EL (cell line): ENCODE measurements at places on chromosomes 5 and 9.

- no peak for DNase-seq
Measured at GRCh38 chr9:116924462-116925110, 237.5 kb downstream of the TRIM32 start.

DNA sequence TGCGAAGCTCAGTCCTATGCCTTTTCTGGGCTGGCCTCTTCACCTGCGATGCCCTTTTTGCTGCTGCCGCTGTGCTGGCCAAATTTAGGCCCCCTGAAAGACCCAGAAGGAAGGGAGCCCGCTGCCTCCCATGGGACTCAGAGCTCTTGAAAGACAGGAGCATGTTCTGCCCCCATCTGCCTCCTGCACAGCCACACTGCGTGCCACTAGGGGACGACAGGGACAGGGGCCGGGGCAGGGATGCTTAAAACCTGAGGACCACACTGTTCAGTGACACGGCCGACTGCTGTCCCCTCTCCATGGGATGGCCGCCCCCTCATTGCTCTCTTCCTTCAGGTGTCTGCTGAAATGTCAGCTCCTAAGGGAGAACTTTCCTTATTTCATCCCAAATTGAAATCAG, 132.4 kb downstream of the ADAMTS2 start:
- DNase-seq, result peak; percentile 34

DNA sequence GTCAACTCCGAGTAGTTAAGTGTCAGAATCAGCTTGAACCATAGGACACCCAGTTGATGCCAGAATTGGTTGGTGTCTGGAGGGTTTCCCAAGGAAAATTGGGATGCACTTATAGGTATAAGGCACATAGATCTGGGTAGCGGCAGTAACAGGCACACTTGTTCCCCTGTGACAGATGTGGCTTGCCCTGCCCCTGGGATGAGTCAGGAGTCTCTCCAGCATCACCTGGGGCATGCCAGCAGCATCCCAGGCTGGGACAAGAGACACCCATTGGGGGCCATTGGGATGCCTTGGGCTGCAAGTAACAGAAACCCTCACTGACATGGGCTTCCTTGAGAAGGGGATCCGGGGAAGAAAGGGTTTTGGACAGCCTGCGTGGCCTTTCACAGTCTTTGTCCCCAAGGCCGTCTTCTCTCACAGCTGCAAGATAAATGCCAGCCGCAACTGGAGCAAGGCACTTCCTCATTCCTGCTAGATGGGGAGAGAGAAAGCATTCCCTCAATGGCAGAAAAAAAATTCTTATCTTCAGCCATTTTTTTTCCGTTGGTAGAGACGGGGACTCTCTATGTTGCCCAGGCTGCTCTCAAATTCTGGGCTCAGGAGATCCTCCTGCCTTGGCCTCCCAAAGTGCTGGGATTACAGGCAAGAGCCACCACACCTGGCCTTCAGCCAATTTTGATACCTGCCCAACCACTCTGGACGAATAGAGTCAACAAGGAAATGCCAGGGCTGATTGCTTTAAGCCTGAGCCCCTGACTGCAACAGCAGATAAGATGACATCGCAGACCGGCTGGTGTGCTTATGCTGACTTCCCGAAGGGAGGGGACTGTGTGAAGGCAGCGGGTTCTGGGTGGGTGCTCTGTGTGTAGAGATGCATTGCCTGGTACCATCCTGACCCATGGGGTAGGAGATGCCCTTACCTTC, 13.3 kb upstream of the RNF130 start:
- DNase-seq, result no peak

- no peak for DNase-seq
Measured at GRCh38 chr9:93510041-93510440, 56.7 kb upstream of the FAM120AOS start.

DNA sequence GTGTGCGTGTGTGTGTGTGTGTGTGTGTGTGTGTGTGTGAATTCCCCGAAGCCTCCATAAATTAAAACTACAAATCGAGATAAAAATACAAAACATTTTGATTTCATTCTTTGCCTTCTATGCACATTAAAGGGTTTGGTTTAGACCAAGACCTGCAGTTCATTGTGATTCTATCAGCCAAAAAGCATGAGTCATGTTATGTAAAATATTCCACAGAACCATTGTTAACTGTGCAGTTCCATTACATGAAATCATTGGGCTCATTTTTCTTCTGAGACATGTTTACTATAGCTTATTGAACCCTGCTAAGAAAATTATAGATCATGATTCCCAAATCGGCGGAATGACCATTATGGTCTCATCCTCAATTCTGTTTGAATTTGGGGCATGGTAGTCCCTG, 11.7 kb downstream of the CAVIN4 start:
- peak; percentile 29 for DNase-seq

- DNase-seq, result no peak
Measured at GRCh38 chr5:16944816-16945562, 8.9 kb upstream of the MYO10 start.

- peak; percentile 25 for DNase-seq
Measured at GRCh38 chr5:145157841-145158240, 677.3 kb downstream of the PRELID2 start.

DNA sequence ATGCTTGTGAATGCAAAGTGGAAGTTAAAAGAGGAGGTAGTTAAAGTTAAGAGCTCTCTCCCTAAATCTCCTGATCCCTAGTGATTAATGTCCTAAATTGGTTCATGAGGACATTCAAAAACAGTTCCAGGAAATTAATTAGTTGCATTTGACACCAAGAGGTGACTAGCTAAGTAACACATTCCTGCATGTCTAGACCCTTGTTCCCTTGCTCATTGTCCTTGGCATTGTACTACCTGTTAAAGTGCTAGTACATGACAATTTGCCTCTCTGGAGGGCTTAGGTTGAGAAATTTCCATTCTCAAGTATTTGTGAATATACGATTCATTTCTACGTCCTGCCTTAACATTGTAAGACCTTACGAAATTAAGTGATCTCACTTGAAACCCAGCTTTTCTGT, 278.6 kb upstream of the CDH10 start:
- no peak for DNase-seq

DNA sequence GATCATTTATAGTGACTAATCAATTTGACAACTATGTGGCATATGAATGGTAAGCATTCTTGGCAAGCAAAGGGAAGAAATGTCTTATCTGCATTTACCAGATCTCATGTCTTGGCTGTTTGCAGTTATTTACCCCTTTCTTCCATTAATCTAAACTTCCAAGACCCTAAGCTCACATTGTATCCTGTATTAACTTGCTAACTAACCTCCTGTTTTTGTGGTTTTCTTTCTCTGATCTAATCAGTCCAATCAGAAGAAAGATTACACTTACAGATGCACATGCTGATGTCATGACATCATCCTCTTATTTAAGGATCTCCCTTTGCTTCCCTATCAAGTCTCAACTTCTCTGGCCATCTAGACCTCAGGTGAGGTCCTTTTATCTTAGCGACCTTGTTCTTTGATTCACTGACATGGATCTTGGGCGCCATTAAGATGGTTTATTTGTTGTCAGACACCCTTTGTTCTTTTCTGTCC, 95.5 kb downstream of the F2RL2 start:
- peak; percentile 32 for DNase-seq
